ENCODE measurements at places on chromosomes 13 and 19.
A peak's percentile ranks its signal among the peaks of the same experiment; 100 is the strongest.

- no peak for DNase-seq
These were observed 172.6 kb downstream of the SLITRK6 start for GRCh38 chr13:85626603-85627002.

DNA sequence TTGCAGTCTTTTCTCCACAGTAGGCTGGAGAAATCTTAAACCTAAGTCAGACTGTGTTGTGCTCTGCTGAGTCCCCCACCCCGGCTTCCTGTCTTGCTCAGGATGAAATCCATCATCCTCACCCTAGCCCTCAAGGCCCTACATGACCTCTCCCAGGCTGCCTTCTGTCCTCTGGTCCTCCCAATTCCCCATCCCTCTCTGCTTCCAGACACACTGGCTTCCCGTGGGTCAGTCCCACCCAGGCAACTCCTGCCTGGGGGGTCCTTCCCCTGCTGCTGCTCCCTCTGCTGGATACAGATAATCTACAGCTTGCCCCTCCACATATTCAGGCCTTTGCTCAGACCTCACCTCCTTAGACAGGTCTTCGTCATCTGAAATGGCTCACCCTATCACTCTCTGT lies 18.4 kb upstream of the CBY2 start:
- no peak for DNase-seq

- no peak for DNase-seq
These were observed 277.6 kb downstream of the SLITRK6 start for GRCh38 chr13:85521657-85522056.

- DNase-seq: no peak
These were observed 11.9 kb upstream of the LILRB5 start for GRCh38 chr19:54268936-54269335.

DNA sequence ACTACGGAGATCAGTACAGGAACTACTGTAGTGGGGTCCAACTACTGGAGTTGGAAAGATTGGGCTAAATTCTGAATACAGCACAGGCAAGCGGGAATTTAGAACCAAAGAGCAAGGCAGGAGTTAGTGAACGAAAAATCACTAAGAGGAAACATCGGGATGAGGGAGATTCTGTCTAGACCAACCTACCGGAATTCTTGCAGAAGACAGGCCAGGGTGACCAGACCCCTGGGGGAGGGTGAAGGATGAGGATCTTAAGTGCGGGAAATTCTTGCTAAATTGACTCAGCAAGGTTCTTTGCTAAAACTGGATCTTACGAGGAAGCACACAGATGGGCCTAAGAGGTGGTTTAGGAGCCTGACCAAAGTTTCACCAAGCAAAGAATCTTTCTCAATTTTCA lies 13.2 kb upstream of the PSPC1 start:
- DNase-seq: no peak

GRCh38 chr13:71730267-71730666 lies 136.7 kb downstream of the DACH1 start:
- DNase-seq: no peak

GRCh38 chr19:41226053-41226873 lies 7.2 kb downstream of the AXL start:
- DNase-seq: no peak

- no peak for DNase-seq
These were observed 1585.4 kb downstream of the EFNB2 start for GRCh38 chr13:104949840-104950740.

GRCh38 chr13:50357586-50358118 lies 342.4 kb downstream of the KCNRG start:
- DNase-seq: no peak

DNA sequence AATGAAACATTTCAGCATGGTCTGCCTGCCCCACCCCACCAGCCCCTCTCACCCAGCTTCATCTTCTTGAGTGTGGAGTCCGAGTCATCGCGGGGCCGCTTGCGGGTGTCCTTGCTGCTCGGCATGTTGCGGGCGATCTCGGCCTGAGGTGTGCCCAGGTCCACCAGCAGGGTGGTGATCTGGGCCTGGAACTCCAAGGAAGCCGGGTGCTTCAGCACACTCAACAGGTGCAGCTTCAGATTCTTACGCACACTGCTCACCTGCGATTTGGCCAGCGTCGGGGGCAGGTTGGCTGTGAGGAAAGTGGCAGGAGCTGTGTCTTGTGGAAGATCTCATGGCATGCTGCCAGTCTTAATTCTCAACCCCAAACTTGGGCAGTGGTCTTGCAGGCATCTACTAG lies 20.7 kb downstream of the SYMPK start:
- DNase-seq: peak; percentile 54

- DNase-seq: no peak
These were observed 54.5 kb downstream of the RAB20 start for GRCh38 chr13:110506859-110507566.

- DNase-seq: no peak
These were observed 18.0 kb downstream of the SLC5A5 start for GRCh38 chr19:17889609-17890214.

GRCh38 chr19:46717034-46717715 lies at the start of gene PRKD2:
TSS of gene PRKD2 (minus strand) at chr19:46717114. CDS start at chr19:46716370, 744 bp downstream.
- no peak for DNase-seq

DNA sequence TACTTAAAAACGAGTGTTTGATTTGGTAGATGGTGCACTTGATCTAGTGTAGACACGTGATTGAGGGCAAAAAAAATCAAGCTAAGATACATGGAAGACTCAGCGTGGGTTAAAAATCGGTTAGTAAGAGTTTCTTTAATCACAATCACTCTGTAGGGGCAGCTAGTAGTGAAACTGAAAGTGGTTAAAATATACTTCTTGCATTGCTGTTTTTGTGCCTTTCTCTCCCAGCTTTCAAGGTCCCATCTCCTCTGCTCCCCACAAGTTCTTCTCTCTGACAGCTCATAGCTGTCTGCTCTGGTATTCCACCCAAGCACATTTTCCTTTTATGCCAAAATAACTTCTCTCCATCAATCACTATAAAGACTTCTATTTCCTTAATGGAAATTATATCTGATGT lies 1089.7 kb downstream of the EFNB2 start:
- no peak for DNase-seq

DNA sequence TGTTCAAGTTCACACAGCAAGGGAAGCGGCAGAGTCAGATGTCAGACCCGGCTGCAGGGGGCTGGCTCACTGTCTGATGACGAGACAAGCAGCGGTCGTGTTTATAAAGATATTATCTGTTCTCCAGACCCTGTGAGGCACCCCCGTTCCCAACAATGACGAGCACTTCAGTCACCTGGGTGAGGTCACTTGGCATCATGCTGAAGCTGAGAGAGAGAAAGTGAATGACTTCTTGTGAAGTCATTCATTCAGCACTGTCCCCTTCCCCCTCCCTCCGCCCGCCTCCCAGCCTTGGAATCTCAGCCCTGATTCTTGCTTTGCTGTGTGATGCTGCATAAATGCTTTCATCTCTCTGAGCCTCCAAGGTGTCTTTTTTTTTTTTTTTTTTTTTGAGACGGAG lies 4.9 kb upstream of the LYPD3 start:
- no peak for DNase-seq

DNA sequence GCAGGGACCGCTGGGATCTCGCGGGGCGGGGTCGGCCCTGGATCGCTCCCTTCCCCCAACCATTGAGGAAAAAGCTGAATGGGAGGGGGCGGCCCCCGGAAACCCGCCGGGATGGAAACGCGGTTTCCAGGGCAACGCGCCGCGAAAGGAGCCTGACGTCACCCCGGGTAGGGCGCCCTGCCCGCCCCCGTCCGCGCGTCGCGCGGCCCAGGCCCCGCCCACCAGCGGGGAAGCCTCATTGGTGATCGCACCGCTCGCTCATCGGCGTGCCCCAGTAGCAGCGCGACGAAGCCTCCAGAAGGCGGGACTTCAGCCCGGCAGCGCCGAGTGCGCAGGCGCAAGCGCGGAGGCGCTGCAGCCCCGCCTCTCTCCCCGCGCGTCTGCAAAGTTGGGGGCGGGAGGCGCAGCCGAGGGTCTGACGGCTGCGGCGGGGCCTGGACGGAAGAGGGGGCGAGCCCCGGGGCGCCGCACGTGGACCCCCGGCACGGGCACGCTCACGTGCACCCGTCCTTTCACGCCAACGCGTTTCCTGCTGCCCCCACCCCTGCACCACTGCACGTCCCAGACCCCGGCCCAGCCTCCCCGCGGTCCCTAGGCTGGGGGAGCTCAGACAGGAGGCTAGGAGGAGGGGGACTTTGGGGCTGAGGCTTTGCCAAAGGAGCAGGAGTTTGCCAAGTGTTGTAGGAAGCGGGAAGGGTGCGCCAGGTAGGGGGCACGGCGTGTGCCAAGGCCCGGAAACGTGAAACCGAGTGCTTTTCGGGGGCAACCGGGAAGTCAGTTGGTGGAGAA lies 8.2 kb upstream of the CIRBP start:
- no peak for DNase-seq

DNA sequence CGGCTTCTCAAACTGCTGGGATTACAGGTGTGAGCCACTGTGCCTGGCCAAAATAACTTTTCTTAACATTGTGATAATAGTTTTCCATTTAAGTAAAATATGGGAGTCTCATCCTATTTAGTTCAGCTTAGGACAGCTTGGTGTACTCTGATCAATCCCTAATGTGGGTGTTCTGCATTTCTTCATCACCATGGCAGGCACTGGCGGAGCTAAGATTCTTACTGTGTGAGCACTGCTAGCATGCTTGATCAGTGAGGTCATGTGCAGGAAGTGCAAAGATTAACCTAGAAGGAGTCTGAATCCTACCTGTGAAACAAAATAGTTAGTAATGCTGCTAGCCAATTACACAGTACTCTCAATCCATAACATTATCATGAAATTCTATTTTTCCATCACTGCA lies 1684.2 kb upstream of the SLC10A2 start:
- no peak for DNase-seq

DNA sequence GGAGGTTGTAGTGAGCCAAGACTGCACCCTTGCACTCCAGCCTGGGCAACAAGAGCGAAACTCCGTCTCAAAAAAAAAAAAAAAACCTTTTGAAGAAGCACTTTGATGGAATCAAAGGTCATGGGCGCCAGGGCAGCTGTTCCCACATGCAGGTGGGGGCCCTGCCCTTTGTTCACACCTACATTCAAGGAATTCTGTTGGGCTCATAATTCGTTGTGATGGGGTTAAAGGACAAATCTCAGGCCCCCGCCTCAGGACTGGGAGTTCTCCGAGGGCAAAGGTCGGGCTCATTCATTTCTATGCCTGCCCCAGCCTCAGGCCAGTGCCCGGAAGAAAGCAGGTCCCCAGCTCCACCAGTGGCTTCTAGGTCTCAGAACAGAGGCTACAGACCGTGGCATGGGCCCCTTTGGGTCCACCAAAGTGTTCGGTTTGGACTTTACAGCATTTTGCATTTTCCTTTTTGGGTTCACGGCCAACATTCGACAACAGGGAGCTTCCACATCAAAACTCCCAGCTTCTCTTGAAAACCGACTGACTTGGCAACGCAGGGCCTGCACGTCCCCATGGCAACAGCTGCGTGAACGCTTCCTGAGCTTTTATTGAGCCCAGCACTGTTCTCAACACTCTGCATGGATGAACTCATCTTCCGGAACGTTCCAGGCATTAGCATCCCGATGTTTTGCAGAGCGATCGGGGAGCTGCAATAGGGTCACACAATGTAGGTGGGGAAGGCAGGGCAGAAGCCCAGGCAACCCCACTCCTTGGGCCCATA lies 10.1 kb upstream of the GTF2F1 start:
- DNase-seq: no peak

DNA sequence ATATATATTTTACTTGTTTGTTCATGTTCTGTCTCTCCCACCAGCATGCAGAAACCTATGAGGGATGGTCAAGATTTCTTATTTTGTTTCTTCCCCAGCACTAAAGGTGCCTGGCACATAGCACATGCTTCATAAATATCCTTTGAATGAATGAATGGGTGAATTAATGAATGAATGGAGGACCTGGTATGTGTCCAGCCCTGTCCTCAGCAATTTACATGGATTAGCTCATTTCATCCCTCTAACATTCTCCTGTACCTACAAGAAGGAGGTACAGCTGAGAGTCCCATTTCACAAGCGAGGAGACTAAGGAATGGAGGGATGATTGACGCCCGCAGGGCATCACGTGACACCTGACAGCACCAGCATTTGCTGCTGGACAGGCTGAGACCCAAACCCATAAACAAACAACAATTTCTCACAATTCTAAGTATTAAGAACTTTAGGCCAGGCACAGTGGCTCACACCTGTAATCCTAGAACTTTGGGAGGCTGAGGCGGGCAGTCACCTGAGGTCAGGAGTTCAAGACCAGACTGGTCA lies 6.8 kb upstream of the BCAT2 start:
- no peak for DNase-seq

DNA sequence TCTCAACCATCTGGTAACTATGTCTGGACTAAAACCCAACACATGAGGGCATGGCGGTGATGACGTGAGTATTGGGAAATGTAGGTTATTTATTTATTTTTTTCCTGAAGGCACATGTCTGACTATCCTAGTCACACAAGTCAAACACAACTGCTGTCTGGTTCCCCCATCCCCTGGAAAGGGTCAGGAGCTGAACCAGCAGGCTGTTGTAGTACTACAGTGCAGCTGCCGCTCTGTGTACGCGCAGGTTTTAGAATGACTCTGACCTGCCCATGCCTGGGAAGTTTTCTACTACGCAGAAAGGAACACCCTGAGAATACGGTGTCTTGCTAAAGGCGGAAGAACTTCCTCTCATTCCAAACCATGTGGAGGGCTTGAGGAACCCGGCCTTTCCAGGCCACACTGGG lies 1.2 kb downstream of the SLC7A1 start:
- no peak for DNase-seq

- DNase-seq: no peak
These were observed 43.5 kb downstream of the ATP7B start for GRCh38 chr13:51967482-51968446.

GRCh38 chr19:3315676-3315973 lies 50.8 kb upstream of the NFIC start:
- no peak for DNase-seq

- no peak for DNase-seq
These were observed 26.8 kb downstream of the SLC7A1 start for GRCh38 chr13:29568731-29569130.

DNA sequence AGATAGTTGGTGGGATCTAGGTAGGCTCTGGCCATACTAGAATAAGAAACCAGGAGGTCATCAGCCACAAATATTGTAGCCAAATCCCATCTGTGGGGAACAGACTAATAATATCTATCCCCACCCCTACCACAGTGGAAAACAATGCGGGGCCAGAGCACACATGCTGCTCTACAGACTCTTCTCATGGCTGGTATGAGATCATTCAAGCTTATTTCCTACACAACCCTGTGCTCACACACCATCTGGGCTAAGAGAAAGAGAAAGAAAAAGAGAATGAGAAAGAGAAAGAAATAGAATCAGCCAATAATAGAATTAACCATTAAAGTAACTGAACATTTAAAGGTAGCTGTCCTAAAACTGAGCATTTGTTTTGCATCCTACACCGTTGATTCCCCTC lies 1268.4 kb upstream of the SPRY2 start:
- no peak for DNase-seq

DNA sequence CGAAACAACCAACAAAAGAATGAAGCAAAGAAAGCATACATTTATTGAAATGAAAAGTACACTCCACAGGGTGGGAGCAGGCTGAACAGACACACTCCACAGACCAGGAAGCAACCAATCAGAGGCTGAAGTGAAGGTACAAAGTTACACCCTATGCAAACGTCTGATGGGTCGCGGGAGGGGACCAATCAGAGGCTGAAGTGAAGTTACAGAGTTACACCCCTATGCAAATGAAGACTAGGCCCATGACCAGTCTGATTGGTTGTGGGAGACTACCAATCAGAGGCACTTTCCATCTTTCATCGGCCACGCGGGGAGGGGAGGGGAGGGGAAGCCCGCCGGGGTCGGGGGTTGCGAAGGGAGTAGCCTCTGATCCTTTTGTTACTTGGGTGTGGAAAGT lies 12.4 kb upstream of the FBL start:
- DNase-seq: no peak

GRCh38 chr13:35480346-35480745 lies 3.9 kb upstream of the MAB21L1 start:
- DNase-seq: no peak

- DNase-seq: no peak
These were observed 2.8 kb downstream of the GSX1 start for GRCh38 chr13:27794921-27795717.
